ENCODE measurements at places on chromosomes 16 and 17.

DNA sequence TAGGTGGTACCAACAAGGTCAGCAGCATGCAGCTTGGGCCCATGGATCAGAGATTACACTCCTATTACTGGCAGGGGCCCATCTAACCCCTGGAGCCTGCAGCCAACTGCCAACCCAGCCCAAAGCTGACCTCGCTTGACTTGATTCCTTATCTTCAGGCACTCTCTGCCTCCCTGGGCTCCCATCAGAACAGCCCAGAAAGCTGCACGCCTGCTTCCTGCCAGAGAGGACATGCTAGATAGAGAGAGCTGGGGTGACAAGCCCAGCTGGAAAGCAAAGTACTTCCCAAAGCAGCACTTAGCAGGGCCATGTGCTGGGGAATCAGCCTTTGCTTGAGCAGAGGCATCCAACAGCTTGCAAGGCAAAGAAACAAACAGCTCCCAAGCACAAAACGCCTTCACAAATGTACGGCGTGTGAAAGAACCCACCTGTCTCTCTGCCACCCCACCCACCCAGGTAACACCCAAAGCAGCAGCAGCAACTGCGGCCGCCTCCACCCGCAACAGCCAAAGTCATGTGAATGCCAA is 74.2 kb upstream of the NLK start:
- no peak for DNase-seq

DNA sequence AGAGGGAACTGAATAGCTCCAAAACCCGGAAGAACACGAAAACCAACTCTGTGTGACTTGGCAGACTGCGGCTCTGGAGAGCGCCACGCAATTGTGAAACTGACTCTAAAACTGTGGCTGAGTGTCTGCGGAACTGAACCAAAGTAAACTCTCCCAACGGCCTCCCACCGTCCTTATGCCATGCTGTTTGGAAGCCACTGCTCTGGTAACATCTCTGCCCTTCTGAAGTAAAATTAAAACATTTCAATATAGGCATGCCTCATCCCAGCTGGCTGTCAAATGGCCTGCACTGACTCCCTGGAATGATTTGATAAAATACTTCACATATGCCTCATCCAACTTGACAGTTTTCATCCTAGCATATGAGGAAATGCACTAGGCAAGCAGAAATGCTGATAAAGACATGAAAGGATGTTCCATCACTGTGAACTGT is 70.2 kb downstream of the PARN start:
- no peak for DNase-seq

GRCh38 chr16:87317750-87318644 is 805 bp upstream of the C16orf95 start:
- peak; percentile 61 for DNase-seq

DNA sequence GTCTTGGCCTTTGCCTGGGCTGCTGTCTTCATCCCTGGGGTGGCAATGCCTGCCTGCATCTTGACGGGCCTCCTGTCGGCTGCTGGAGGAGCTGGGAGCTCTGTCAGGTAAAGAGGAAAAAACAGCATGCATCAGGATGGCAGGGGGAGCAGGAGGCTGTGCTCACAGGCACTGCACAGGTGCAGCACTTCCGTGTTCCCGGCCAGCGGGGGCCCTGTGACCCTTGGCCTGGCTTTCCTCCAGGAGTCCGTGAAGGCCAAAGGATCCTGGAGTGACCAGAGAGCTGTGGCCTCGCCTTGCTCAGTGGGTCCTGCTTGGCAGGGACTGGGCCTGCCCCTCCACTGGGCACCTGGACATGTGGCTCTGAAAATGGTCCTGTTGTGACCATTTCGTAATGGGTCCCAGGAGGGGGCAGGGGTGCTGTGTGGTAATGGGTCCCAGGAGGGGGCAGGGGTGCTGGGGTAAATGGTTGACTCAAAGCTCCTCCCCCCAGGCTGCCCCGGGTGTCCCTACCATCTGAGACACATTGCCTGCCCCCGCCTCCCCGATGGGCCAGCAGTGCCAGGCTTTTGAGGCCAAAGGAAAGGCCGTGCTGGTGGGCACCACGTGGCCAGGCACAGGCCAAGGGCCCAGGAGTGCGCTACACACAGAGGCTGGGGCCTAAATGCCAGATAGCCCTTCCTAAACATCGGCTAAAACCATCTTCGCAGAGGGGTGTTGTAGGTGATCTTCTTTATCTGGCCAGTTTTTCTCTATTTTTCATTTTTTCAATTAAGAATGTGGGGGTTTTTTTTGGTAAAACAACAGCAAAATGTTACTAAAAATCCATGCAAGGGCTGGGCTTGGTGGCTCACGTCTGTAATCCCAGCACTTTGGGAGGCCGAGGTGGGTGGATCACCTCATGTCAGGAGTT is 4.0 kb upstream of the FASN start:
- no peak for DNase-seq

DNA sequence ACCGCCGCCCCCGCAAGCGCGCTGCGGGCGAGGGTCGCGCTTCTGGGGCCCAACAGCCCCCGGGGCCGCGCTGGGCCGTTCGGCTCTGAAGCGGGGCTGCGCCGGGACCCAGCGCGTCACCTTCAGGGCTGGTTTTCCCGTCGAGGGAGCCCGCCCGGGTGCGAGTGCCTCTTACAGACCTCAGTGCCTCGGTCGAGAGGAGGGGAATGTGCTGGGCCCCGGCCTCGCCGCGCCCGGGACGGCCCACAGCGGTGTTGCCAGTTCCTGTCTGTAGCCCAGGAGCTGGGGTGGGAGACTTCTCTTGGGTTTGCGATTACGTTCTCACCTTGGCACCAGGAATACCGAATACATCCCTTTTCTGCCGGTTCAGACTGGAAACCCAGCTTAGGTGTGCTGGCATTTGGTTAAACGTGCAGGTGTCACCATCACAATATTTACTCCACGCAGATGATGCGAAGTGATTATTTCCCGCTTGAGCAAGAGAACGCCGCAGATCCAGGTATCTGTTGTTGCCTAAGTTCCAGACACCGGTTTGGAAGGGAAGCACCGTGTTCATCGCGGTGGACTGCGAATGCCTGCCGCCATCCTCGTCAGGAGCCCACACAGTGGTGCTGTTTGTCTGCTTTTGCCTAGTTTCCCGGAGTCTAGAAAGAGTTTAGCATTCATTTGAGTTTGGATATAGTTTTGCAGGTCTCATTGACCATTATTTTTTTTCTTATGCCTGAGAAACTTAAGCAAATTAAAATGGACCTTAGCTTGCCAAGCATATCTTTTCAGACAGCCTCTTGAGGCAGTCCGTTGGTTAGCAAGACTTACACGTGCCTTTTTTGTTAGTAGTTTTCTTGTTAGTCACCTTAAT is 914 bp downstream of the MAP1LC3B start:
- DNase-seq, result peak; percentile 38

DNA sequence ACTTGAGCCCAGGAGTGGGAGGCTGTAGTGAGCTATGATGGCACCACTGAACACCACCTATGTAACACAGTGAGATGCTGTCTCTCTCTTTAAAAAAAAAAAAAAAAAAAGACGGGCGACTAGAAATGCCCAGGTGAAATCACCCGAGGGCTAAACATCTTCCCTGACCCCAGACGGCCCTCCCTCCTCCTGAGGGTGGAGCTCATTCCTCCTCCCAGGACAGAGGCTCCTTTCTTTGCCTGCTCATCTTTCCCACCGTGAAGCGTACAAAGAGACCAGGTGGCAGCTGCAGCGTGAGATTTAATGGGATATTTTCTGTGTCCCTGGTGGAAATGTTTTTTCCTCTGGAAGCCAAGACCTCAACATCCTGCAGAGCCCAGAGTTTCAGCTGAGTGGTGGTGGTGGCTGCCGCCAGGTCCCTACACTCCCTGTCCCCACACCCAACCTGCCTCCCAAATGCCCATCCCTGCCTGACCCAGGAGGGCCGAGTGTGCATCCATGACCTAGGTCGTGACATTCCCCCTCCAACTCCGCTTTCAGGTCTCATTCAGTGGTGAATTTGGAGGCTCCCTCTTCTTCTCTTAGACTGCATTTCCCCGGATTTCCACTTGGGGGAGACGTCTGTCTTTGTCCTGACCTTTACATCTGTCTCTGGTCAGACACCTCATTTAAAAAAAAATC is 14.4 kb upstream of the GPRC5B start:
- peak; percentile 48 for DNase-seq

- no peak for DNase-seq
Observed at GRCh38 chr16:55832773-55833691, at the start of gene CES1. TSS of gene CES1 (minus strand) at chr16:55833096. CDS start at chr16:55833055, 41 bp downstream.

DNA sequence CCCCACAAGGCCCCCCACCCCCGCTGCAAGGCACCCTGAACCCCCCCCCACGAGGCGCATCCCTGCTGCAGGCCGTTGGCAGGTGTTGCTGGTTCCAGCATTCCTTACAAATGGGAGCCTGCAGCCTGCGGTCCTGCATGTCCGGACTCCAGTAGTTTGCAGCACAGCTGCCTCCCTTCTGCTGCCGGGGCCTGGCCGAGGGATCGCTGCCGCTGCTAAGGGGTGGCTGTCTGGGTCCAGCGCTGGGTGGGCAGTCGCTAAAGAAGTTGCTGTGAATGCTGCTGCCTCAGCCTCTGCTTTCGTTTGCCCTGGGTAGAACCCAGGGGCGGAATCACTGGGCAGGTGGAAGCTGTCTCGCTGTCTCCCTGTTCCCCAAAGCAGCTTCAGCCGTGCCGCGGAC is 11.8 kb downstream of the UTS2R start:
- DNase-seq, result no peak

GRCh38 chr17:1203111-1203966 is 23.6 kb upstream of the ABR start:
- DNase-seq, result peak; percentile 88

GRCh38 chr17:28963055-28963611 is 11.8 kb upstream of the PHF12 start:
- DNase-seq, result no peak

- no peak for DNase-seq
Observed at GRCh38 chr16:674968-675883, at the start of gene RHBDL1. TSS of gene RHBDL1 (plus strand) at chr16:675671. CDS start at chr16:675791, 120 bp downstream.

DNA sequence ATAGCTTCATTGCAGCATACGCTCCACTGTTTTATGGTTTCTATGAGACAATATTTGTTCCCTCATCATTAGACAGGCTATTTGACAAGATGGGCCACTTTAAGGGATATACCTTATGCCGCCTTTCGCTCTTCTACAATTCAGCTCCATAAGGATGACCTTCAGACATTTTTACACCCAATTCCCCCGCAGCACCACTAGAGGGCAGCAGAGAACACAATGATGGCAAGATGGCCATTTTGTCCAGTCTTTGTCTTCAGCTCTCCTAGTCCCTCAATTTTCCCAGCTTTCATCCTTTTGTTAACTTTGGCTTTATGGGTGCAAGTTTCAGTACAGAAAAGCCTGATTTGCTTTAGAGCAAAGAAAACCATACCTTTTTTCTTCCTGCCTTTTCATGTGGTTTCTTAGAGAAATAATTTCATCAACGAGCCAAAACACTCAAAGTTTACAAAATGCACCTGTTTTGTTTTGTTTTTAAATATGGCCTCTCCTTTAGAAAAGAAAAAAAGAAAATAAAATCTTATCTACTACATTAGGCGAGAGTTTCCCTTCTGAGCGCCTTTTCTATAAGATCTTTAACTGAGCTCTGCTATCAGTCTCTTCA is 355.3 kb downstream of the TOX3 start:
- peak; percentile 52 for DNase-seq

- DNase-seq, result peak; percentile 71
Observed at GRCh38 chr16:49399594-49400364, 26.2 kb downstream of the C16orf78 start.

DNA sequence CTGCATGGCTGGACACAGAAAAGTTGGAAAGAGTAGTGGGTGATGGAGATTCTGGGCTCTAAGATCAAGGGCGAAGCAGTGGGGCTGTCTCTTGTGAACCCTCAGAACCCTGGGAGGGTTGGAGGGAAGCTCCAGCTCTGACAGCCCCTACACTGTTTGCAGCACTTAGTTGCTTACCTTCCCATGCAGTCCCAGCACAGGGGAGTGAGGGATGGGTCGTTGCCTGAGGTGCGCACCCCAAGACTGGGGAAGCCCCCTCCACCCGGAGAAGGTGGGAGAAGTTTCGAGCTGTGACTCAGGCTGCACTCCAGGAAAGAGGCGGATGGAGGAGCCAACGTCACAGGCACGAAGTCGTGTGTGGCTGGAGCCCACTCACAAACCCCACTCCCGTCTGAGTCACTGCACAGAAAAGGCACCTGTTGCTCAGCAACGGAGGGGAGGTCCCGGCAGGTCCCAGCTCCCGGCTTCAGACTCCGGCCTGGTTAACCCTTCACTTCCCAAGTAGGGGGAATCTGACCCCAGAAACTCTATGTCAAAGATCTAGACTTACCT is 60.1 kb downstream of the AIPL1 start:
- no peak for DNase-seq

- DNase-seq, result no peak
Observed at GRCh38 chr16:1469693-1470201, 5.1 kb downstream of the CLCN7 start.

DNA sequence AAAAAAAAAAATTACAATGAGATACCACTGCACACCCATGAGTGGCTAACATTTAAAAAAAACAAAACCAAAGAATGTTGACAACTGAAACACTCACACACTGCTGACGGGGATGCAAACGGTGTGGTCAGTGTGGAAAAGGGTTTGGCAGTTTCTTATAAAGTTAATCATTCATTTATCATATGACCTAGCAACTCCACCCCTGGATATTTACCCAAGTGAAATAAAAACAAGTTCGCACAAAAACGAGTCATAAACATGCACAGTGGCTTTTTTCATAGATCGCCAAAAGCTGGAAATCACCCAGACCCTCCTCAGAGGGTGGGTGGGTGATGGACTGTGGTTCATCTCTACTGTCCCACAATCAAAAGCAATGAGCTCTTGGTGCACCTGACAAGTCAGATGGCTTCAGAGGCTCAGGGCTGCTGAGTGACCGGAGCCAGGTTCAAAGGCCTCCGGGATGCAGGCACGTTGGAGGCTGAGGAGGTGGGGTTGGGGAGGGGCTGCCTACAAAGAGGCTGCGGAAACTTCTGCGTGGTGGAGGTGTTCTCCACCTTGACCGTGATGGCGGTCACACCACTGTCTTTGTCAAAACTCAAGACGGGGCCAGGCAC is 14.2 kb downstream of the RAB40B start:
- no peak for DNase-seq

- DNase-seq, result no peak
Observed at GRCh38 chr16:17324451-17324850, 146.3 kb downstream of the XYLT1 start.

GRCh38 chr16:19588661-19589060 is 33.2 kb downstream of the VPS35L start:
- no peak for DNase-seq

GRCh38 chr17:20779521-20779920 is 200.0 kb downstream of the CDRT15L2 start:
- no peak for DNase-seq

- no peak for DNase-seq
Observed at GRCh38 chr17:15442311-15443180, 24.9 kb downstream of the CDRT4 start.

- DNase-seq, result no peak
Observed at GRCh38 chr17:27491713-27492190, 35.5 kb downstream of the KSR1 start.

DNA sequence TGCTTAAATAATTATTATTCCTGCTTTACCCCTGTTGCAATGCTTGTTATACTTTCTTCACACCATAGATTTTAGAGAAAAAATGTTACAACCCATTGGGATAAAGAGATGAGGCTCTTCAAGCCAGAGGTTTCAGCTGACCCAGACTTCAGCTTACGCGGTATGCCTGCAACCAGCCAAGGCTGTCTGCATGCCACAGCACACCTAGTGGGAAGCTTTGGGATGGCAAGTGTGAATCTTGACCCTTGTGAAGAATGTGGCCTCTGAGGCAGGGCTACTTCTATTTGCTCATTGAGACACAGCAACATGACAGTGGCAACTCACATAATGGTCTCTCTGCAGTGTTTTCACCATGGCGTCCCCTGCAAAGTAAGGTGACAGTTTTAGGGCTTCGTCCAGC is 193.9 kb upstream of the PIRT start:
- DNase-seq, result no peak

GRCh38 chr17:74394275-74394950 is 27.1 kb downstream of the GPR142 start:
- DNase-seq, result no peak

Data from germinal center (tissue), 1 donor.